ENCODE measurements at places on chromosomes 4 and X.

- no peak for DNase-seq
Measured at GRCh38 chrX:107968623-107969022, 13.5 kb downstream of the TEX13B start.

DNA sequence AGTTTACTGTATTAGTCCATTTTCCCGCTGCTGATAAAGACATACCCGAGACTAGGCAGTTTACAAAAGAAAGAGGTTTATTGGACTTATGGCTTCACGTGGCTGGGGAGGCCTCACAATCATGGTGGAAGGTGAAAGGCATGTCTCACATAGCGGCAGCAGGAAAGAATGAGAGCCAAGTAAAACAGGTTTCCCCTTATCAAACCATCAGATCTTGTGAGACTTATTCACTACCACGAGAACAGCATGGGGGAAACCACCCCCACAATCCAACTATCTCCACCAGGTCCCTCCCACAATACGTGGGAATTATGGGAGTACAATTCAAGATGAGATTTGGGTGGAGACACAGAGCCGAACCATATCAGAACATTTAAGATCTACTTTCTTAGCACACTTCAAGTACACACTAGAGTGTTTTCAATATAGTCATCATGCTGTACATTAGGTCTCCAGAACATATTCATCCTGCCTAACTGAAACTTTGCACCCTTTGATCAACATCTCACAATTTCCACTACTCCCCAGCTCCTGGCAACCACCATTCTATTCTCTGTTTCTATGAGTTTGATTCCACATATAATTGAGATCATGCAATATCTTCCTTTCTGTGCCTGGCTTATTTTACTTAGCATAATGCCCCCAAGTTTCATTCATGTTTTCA lies 341.0 kb downstream of the ARHGAP24 start:
- DNase-seq, result no peak

DNA sequence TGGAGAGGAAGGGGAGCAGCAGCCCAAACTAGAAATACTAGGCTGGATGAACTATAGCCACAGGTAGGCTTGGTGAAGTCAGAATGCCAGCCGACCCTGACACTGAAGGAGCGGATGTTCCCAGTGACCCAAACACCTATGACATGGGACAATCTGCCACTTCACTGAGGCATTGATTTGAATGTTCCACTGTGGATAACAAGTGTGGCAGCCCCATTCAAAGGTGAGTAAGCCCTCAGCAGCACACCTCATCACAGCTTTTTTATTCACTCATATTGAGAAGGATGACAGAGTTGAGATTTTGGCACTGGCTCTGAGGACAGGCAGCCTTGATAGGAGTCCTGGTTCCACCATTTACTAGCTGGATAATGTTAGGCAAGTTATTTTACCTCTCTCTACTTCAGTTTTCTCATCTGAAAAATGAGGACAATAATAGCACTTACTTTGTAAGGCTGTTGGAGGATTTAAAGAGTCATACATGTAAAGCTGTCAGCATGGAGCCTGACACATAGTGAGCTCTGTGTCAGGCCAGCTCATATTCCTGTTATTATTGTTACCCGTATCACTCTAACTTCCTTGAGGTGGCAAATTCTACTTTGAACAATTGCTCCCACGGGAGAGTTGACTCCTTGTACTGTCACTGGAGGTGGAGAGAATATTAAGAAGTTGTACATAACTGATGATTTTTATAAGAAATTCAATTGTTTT lies 114.6 kb downstream of the RASL11B start:
- no peak for DNase-seq

- no peak for DNase-seq
Measured at GRCh38 chr4:151524610-151525009, 115.6 kb downstream of the FHIP1A start.

DNA sequence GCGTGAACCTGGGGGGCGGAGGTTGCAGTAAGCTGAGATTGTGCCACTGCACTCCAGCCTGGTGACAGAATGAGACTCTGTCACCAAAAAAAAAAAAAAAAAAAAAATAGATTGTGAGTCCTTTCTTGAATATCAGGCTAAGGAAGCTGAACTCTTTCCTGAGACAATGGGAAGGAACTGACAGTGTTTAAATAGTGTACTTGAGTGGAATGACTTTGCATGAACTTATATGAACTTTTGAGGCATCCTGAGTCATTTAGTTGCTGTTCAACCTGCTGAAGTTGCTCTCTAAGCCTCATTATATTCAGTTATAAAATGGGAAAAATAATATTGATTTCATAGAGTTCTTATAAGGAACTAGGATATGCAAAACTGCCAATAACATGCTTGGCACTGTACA lies 79.3 kb upstream of the LIMCH1 start:
- DNase-seq, result no peak

- DNase-seq, result no peak
Measured at GRCh38 chr4:148116264-148116663, 325.9 kb downstream of the NR3C2 start.

- no peak for DNase-seq
Measured at GRCh38 chr4:54423066-54423465, 194.0 kb downstream of the PDGFRA start.
